ENCODE measurements at places on chromosomes 1 and 21.

DNA sequence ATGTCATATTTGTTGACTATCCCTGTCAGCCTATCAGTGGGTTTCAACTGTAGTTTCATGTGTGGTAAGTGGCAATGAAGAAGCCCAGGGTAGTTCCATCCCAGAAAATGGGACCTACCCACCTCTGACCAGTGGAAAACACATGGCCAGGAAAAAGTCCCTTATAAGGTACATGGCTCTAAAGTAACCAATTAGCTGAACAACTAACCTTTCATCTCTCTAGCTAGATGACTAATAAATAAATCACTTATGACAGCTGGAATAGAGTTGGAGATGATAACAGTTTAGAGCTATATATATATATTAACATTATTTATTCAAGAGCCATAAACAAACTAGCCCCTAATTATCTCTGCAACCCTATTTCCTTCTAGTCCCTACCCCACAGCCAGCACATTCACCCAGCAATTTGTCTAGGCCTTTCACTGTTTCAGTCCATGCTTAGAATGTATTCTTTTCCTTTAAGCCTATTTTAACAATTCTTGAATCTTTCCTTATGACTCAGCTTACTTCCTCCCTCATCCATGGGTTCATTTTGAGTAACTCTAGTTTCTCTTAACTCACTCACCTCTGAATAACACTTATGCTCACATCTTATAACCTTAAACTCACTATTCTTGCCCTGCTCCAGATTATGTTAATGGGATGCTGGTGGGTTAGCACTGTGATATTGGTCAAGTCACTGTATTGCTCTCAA, 83.7 kb downstream of the TNFSF18 start:
- DNase-seq = no peak

DNA sequence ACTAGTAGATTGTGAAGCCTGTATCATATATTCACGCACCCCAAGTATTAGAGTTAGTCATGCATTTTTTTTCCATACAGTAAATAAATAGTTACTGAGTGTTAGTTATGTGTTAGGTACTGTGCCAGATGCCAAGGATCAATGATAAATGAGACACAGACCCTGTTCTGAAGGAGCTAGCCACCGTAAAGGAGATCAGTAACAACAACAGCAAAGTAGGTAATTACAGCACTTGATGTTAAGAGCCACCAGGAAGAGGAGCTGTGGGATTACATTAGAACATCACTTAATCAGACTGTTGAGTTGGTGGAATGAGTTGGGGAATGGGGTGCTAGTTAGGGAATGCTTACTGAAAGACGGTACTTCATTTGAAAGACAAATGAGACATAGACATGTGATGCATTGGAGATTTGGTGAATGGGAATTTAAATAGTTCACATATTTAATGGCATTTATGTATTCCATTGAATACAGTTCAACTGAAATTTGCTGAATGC, 21.0 kb downstream of the PRKAA2 start:
- no peak for DNase-seq

DNA sequence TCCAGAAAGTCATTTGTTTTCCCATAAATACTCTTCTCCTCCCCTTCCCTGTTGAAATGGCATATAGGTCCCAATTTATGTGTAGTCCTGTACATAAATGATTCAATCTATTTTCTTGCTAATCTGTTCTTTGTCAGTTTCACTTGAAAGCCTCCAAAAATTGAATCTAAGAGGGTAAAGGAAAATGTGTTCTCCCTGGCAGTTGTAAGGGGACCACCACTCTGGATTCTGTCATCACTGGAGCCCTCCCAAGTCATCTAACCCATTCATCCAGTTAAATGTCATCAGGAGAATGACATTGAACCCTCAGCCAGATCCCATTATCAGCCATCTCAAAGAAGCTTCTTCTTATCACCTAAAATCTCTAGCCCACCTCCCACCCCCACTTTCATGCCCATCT, 35.0 kb upstream of the RNF2 start:
- no peak for DNase-seq

DNA sequence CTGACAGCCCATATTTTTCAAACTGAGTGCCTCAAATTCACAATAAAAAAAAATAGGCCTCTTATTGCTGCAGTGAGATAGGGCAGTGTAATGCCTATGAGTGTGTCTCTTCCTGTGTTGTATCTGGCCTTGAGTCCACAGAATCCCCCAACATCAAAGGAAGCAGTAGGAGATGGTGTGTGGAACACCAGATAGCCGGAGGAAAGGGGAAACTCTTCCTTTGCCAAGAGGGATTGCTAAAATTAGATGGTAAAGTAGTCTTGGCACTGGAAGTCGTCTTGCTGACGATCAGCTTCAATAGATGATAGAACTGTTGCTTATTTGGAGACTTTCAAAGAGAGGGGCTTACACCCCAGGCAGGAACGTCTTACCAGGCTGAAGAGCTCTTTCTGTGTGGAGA, 51.8 kb downstream of the RUNX1 start:
- DNase-seq = no peak

DNA sequence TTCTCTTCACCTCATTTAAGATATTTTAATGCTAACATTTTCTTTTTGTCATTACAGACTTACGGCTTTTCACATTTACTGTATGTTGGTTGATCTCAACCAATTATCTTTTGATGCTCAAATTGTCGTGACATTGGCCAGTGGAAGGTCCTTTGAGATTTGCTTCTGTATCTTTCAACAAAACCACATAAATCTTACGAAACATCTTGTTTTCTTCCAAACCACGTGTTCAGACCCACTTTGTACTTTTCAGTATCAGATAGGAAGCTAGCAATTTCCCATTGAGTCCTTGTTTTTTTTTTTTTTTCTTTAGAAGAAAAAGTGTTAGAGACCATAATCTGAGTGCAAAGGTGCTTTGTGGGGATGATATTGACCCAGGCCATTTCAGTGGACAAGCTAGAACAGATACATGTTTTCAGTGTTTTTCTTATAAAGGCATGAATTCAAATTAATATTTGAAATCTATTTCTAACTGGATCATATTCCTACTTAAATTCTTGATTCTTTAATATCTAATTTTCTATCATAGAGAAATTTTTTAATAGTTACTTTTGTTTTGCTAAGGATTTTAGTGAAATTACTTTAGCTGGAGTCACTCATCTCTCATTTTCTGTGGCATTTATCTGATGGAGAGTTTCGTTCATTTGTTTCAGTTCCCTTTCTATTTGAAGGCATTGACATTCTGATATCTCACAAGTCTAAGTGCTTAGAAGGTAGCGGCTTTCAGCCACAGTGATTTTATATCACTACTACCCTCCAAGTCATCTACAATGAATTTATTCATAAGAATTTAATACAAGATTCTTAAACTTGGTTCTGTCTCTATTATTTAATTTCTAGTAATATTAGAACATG, 26.7 kb downstream of the ATG4C start:
- no peak for DNase-seq

DNA sequence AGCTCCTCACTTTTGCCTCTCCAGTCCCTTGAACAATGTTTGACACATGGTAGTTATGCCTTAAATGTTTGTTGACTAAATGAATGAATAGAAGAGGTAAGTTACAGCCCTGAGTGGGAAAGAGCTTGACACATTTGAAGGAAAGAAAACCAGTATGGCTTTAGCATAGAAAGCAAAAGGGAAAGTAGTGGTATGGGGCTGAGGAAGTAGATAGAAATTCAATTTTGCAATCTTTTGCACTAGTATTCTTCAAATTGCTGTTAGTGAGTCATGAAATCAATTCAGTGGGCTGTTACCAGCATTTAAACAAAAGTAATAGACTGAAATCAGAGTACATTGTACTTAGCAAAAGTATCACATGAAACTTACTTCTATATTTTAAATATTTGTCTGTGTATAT, 21.1 kb downstream of the PLA2G4A start:
- no peak for DNase-seq

GRCh38 chr1:108811611-108812010, 45.3 kb downstream of the AKNAD1 start:
- DNase-seq = no peak

- DNase-seq = no peak
These were observed 21.4 kb upstream of the DNM3 start for GRCh38 chr1:171819946-171820345.

- no peak for DNase-seq
These were observed 30.0 kb downstream of the ARHGEF10L start for GRCh38 chr1:17569200-17570139.

GRCh38 chr1:159802111-159802510, at the start of gene FCRL6:
Gene FCRL6 (plus strand): TSS chr1:159802360. CDS start chr1:159802425, 65 bp downstream.
- DNase-seq = no peak

- no peak for DNase-seq
These were observed 85.8 kb upstream of the KCNJ15 start for GRCh38 chr21:38170704-38171682.

DNA sequence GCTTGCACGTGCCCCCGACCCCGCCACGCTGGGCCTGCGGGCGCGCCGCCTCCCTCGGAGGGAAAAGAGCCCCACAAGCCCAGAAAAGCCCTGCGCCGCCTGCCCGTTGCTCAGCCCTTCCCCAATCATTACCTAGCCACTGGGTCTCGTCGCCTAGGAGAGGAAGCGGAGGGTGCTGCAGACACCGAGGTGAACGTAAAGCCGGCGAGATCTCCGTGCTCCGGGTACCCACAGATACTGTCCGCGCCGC, at the start of gene ENO1:
ENO1 (minus strand) TSS at position 239 of the 250 bp plus-strand sequence. CDS start 3,778 bp downstream, outside the sequence.
- DNase-seq = no peak

DNA sequence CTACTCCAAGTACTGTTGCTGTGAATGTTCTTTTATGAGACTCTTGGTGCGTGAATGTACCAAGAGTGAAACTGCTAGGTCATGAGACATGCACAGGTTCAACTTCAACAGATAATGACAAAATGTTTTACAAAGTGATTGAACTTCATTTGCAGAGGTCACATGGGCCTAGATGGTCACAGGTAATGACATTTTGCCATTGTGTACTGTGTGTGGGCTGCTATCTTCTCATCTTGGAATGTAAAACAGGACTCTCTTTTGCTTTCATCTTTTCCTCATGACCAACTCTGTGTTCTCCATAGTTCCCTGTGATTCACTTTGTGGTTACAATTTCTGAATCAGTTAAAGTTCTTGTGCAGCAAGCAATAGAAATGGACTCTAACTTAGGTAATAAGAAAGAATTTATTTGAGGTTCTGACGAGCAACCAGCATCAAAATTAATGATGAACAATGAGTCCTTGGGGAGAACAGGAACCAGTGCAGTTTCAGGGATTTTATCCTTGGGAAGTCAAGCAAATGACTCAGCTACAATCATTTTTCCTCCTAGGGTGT, 16.2 kb upstream of the TSNAX start:
- no peak for DNase-seq

DNA sequence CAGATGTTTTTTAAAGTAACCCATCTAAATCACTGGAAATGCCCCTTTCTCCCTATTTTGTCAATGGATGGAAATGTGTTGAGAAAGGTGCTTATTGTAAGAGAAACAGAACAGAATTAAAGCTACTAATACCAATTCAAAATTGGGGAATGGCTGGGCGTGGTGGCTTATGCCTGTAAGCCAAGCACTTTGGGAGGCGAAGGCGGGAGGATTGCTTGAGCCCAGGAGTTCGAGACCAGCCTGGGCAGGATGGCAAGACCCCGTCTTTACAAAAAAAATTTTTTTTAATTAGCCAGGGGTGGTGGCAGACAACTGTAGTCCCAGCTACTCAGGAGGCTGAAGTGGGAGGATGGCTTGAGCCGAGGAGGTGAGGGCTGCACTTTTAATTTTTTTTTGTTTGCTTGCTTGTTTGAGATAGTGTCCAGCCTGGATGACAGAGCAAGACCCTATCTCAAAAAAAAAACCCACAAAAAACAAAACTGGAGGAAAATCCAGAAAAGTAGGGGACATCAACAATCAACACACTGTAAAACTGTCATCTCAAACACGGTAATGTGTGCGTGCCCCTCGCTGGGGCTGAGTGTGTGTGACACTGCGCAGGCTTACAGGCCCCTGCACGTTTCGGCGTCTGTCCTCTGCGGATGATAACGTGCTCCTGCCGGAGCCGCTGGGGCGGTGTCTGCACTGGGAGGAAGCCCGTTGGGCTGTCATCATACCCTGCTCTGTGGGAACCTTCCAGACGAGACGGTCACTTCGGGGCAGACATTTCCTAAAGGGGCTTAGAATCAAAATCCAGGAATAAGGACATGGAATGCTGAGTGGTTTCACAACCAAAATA, 11.6 kb upstream of the POFUT2 start:
- no peak for DNase-seq

DNA sequence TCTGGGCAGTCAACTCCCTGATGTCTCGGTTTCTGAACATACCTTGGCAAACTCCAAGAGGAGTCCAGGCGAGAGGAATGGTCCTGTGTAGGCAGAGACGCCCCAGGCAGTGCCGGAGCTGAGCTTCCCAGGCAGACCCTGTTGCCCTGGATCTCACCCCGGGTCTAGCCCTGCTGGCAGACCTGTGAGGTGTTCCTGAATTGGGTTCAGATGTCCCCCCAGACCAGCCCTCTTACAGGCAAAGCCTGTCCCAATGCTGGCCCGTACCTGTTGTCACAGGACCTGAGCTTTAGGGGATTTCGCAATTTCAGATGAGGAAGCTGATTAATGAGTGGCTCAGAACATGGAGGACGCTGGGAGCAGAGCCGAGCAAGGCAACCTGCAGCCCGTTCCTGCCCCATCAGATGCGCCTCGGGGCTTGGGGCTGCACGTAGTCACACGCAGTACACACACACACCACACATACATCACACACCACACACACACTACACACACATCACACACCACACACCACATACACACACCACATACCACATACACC, 38.5 kb upstream of the PDE9A start:
- DNase-seq = no peak

- no peak for DNase-seq
These were observed 220.5 kb upstream of the B3GALT2 start for GRCh38 chr1:193406901-193407300.

DNA sequence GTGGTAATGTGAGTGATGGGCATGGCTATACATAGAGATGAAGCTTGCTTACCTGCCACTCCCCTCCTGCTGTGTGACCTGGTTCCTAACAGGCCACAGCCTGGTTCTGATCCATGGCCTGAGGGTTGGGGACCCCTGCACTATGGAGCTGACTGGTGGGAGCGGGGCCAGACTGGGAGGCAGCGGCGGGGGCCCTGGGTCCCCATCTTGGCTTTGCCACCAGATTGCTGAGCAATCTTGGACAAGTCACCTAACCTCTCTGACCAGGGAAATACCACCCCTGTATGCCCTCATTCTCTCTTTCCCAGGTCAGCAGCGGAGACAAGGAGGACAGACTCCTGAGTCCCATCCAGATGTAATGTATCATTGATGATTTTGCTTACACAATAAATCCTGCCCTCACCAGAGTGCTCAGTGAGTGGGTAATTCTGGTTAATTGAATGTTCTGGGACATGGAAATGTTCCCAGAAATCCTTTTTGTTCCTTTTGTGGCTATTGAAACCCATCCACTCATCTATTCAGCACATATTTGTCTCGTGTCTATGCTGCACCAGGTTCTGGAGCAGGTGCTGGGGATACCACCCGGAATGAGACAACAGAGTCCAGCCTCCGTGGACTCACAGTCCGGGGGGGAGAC, 4.1 kb upstream of the ARHGEF10L start:
- DNase-seq = no peak
